ENCODE measurements at places on chromosomes 2 and 18.

DNA sequence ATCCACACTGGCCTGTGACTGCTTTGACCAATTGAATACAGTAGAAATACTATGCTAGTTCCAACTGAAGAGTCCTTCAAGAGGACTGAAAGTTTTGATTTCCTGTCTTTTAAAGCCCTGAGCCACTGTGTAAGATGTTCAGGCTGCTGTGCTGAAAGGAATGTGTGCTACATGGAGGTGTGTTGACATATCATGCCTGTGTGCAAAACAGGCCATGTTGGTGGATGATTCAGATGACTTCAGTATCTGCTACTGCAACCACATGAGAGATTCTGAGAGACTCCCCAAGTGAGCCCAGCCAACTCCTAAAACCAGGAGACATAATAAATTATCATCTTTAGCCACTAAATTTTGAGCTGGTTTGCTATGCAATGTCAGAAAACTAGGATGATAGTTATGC lies 662.9 kb downstream of the ZEB2 start:
- no peak for DNase-seq

DNA sequence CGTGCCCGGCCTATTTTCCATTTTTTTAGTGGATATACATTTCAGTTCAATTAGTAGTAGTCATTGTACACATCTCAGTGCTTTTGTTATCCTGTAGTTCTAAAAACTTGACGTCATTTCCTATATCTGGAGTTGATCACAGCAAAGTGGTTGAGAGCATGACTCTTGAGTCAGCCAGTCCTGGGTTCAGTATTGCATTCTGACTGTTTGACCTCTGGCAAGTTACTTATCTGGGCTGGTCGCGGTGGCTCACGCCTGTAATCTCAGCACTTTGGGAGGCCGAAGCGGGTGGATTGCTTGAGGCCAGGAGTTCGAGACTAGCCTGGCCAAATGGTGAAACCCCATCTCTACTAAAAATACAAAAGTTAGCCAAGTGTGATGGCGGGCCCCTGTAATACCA lies 50.4 kb upstream of the PPM1B start:
- DNase-seq: no peak

DNA sequence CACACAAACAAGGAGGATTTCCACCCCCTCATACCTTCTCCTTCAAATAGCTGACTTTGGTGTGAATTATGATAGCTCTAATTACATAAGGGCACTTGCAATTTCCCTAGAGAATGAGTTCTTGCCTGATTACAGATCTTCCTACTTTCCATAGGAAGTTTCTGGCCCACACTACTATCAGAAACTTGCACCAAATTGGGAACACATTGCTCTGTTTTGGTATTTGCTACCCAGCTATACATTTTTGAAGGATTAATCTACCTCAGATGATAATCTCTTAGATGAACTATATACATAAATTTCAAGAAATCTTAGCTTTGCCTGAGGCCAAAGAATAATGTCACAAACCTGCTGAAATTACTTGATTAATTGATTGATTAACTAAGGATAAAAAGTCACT lies 4.9 kb downstream of the DCC start:
- no peak for DNase-seq

GRCh38 chr2:9285921-9286320 lies 79.3 kb downstream of the ASAP2 start:
- DNase-seq: no peak

GRCh38 chr2:64273524-64274398 lies 129.5 kb upstream of the PELI1 start:
- peak; percentile 57 for DNase-seq

DNA sequence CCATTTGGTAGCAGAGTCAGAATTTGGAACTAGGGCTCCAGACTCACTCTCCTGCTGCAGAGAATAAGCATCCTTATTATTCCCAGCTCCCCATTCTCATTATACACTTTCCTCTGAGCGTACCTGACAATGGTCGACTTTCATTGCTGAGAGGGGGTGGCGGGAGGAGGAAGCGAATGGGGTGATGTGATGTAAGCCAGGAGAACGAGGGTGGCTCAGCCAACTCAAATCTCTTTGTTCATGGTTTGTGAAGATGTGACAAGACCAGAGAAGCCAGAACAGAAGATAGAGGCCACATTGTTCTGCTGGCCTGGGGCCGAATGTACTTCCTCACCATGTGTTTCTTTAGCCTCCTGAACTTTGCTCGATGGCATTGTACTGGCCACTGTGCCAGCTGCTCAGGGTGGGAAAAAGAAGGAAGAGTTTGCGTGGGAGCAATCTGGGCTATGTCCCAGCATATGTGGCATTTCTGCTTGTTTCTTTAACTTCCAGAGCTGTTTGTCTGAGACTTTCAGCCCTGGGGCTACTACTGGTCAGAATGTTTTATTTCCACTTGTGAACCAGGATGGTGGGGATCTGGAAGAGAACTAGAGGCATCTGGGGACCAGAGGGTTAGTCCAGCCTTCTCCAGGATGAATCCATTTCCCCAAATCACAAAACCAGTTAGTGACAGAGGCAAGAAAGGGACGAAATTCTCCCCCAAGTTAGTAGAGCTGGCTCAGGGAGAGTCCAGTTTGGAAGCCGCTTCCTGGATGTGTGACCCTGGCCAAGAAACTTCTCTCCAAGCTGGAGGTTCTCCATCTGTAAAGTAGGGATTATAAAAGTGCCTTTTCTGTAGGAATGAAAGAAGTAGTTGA lies 62.6 kb downstream of the MOGAT1 start:
- no peak for DNase-seq

- DNase-seq: no peak
Measured at GRCh38 chr18:24446953-24447538, 13.4 kb upstream of the HRH4 start.

DNA sequence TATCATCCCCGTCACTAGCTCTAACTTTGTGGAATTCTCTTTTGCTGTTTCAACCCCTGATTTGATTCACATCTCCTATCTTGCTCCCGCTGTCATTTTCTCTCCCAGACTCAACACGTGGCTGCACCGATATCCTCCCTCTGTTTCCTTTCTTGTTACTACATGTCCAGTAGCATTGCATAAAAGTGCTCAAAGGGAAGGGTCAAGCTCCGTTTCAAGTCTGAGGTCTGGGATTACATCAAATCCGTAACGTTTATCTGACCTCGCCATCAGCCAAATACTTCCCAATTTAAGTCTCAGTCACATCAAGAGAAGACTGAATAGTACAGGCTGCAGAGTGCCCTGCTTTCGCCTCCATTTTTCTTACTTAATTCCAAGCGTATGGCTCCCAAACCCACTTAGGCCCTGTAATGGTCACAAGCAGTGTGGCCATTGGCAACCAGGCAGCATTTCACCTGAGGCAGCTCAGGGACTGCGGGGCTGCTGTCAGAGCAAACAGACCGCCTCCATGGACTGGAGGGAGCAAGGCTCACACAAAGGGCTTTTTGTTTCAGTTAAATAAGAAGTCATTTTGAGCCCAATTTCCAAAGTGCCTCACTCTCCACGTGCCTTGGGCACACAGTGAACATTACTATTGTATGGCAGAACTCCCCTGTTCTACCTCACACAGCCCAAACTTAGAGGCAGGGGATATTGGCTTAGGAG lies 217.8 kb downstream of the BCL11A start:
- DNase-seq: no peak

- peak; percentile 92 for DNase-seq
Measured at GRCh38 chr2:8821276-8822217, 15.9 kb downstream of the KIDINS220 start.

GRCh38 chr2:238315031-238315595 lies 5.2 kb upstream of the TRAF3IP1 start:
- no peak for DNase-seq

- no peak for DNase-seq
Measured at GRCh38 chr2:182302972-182303371, 123.9 kb downstream of the PDE1A start.

DNA sequence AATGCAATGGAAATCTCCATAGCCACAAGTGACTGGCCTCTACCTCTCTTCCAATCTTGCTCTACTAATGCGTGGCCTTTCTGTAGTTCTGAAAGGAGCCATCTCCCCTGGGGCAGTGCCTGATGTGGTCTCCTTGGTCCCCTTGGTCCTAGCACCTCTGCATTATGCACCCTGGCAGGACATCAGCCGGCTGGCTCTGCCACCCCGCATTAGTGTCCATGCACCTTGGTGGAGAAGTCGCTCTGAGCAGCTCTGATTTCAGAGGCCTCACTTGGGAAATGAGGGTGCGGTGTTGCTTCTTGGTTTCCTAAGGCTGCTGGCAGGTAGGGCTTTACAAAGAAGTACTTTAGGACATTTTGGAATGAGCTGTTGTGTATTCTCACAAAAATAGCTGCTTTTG lies 317.9 kb downstream of the GBX2 start:
- no peak for DNase-seq

DNA sequence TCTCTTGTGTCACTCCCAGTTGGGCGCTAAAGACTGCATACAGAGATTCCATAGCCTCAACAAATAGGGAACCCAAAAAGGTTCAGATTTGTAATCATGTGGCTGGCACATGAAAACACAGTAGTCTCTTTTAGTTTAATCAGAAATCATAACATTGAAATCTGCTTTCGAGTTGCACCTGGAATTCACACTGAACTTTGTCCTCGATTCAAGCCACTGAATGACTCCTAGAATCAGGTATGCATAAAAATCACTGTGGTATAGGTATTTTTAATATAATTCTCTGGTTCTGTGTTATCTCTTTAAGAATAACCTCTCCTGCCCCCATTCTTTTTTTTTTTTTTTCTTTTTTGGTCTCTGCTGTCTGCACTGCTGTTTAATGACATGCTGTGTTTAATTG lies 150.2 kb downstream of the KCNH7 start:
- DNase-seq: no peak

DNA sequence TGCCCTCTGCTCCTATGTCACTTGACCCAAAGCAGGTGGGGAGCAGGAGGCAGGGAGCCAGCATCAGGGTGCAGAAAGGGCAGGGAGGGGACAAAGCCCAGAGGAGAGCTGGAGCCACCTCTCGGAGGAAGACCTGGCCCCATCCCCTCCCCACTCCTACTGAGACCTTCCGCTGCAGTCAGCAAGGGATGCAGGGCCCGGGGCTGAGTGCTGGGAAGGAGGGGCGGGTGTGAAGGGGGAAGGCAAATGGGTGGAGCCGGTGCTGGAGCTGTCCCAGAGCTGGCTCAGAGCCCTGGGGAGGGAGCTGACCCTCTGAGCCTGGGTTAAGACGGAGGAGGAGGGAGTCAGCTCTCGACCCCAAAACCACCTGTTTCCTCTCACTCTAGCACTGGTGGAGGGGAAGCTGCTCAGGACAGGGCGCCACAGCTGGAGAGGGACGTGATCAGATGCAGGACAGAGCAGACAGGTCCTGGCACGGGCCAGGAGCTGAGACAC lies 33.8 kb downstream of the HS1BP3 start:
- peak; percentile 72 for DNase-seq

GRCh38 chr2:139773720-139774277 lies 993.6 kb upstream of the NXPH2 start:
- no peak for DNase-seq

DNA sequence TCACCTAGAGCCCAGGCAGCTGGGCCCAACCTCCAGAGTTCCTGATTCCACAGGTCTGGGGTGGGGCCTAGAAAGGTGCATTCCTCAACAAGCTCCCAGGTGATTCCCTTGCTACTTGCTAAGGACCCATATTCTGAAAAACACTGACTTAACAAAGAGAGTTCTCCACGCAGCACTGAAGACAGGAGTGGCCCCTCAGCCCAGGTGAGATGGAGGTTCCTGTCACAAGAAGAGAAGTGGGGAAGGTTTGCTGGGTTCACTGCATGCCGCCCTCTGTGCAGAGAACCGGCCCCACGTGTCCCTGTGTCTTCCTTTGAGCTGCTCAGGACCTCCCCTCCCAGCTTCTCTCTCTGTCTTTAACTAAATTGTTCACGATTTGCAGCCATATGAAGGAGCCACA lies 201.4 kb upstream of the DDX18 start:
- DNase-seq: no peak

DNA sequence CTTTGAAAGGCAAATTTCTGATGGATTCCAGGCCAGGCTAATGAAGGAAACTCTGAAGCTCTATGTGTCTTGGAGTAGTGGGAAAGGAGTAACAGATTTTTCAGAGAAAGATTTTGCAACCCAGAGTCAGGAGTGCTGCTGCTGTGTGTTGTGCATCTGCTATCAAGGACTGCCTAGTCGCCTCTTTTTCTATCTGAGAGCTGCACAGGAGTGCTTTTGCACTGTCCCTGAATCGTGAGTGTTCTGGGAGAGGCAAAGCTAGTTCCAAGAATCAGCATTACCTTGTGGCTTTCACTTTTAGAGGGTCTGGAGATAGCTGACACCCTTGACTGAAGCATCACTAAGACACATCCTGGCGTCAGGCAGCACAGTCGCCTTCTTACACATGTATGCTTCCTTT lies 336.4 kb downstream of the PARD3B start:
- DNase-seq: no peak
